ENCODE measurements at places on chromosomes 2 and 18. TPM values are rescaled to one million over a fixed set of nuclear protein-coding genes. Genes with fewer than 3 reads are reported as not detected.

Gene HRH4
- not detected for polyA plus RNA-seq

Gene CACNB4
- 0.11 TPM for polyA plus RNA-seq

Gene STARD6
- not detected for polyA plus RNA-seq

DNA sequence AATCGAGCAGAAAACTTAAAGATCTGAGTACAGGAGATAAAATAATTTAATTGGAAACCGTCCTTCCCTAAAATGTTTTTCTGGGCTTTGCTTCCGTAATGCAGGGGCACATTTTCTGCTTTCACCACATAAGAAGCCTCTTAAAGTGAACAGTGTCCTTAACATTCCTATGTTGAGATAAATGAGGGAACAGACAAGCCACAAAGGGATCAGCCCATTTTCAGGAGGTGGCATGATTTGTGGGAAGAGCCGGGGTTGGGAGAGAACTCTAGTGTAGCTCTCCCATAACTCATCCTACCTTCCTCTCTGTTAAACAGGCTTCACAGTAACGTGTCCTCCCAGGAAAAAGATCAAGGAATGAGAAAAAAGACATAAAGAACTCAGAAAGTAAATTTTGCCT lies 56.9 kb upstream of the ACVR1C start:
- H3K4me1 ChIP-seq: no peaks in the 10 kb centered on the region
- no peak for DNase-seq
- no peak overlapping the region for H3K4me3 ChIP-seq
- no peak overlapping the region for H3K27ac ChIP-seq
- no peaks in the 10 kb centered on the region for H3K36me3 ChIP-seq

Gene VWC2L
- polyA plus RNA-seq: not detected

DNA sequence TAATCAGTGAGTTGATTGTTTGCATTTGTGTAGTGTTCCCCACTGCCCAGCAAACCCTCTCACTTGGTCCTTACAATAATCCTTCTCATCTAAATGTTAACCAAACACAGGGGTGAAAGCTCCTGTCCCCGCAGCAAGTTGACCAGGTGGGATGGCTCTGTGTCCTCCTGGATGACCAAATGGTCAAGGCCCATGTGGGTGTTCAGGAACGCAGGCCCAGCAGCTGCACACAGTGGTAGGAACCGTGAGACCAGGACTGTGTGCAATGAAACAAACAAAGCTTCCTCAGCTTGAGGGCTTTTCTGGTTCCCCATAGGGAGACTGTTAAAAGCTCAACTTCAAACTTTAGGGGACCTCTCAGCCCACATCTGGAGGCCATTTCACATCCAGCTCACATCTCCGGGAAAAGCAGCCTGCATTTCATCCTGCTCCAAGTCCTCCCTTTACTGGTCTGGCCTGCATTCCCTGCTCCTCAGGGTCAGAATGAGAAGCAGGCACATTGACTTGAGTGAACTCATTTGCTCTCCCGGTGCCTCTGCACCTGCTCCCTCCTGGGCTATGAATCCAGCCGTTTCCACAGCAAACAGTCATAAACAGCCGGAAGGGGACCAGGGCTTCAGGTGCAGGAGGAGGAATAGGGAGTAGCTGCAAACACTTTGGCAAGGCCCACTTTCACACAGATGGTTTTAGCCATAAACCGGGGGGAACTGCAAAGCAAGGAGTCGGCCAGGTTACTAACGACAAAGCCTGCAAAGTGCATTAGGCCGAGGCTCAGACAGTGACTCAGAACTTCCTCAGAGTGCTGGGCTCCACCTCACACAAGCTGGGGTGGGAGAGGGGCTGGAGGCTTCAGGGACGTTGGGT lies 144.7 kb downstream of the CAPN13 start:
- no peak for DNase-seq
- H3K4me3 ChIP-seq: no peak overlapping the region
- H3K27me3 ChIP-seq: no peaks in the 10 kb centered on the region
- peaks cover 6% of the 10 kb centered on the region for H3K4me1 ChIP-seq

DNA sequence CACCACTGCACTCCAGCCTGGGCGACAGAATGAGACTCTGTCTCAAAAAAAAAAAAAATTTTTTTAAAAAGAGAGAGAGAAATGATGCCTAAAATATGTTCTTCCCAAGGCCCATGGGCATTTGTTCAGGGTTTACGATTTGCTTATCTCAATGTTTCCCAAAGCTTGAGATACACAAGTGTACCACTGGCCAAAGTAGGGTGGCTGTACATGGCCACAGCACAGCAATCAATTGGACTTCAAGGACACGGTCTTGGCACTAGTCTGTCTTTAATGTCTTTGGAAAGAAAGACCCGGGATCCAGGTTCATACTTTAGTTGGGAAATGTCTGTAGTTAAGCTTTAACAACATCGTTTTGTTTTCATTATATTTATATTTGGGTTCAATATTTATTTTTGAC lies 9.5 kb upstream of the CATIP start:
- DNase-seq: no peak
- no peaks in the 10 kb centered on the region for H3K4me1 ChIP-seq
- H3K4me3 ChIP-seq: no peak overlapping the region
- H3K36me3 ChIP-seq: peaks cover 4% of the 10 kb centered on the region

GRCh38 chr18:13239171-13239956 lies 20.8 kb downstream of the LDLRAD4 start:
- DNase-seq: no peak
- H3K4me1 ChIP-seq: no peaks in the 10 kb centered on the region
- H3K27ac ChIP-seq: no peak overlapping the region
- no peaks in the 10 kb centered on the region for H3K27me3 ChIP-seq
- H3K4me3 ChIP-seq: no peak overlapping the region
- no peaks in the 10 kb centered on the region for H3K36me3 ChIP-seq
